Activated CD8-positive, alpha-beta memory T cell treated with anti-CD3 and anti-CD28 coated beads for 48 hours (primary cell): ENCODE measurements at places on chromosomes 3 and 15.

- no peak for DNase-seq
These were observed 109.1 kb upstream of the BCHE start for GRCh38 chr3:165946360-165946759.

- DNase-seq = no peak
These were observed 259.8 kb downstream of the FAM43A start for GRCh38 chr3:194945508-194945907.

DNA sequence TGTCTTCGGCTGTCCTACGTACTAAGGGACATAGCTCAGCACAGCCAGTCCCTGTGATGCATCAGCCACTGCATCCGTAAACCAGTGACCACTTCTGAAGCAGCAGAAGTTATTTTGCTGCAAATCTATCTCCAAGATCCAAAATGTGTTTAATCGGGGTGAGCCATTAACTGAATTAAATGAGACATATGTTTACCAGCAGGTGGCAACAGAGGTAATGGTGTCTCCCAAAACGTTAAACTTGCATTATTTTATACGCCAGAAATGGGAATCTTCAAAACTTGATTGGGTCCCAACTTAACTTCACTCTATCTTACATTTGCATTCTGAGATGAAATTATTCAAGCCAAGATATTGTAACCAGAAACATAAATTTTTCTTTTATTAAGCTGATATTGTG is 75.3 kb upstream of the BOC start:
- DNase-seq = no peak

GRCh38 chr3:82978368-82978767 is 1216.9 kb upstream of the GBE1 start:
- DNase-seq = no peak

GRCh38 chr3:175338775-175339535 is 479.8 kb downstream of the NAALADL2 start:
- DNase-seq = no peak

- DNase-seq = no peak
These were observed 186.5 kb upstream of the ONECUT1 start for GRCh38 chr15:52976516-52977075.
